ENCODE measurements at places on chromosomes 4 and X.

GRCh38 chrX:25156323-25156722 lies 140.6 kb upstream of the ARX start:
- DNase-seq = no peak

GRCh38 chrX:155997436-155997835 lies at the start of gene IL9R:
Gene IL9R (plus strand): TSS chrX:155997696. CDS start chrX:155997760, 64 bp downstream.
- no peak for DNase-seq

DNA sequence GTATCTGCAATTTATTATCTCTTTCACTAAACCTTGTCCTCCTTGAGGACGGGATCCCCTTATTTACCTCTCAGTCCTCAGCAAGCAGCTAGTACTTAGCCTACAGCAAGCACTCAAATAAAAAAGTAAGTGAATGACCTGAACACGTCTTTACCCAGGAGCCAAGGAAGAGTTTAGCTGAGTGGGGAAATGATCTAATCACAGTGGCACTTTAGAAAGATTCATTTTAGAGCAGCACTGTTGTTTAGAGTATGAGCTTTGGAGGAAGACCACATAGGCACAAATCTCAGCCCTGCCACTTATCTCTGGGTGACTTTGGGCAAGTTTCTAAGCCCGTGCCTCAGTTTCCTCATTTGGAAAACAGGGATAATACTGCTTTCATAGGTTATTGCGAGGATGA lies 2.7 kb downstream of the FAM120C start:
- no peak for DNase-seq

GRCh38 chrX:40154853-40155588 lies 57.3 kb upstream of the BCOR start:
- DNase-seq = peak; percentile 17

- no peak for DNase-seq
Observed at GRCh38 chrX:3733043-3733430, 19.6 kb upstream of the PRKX start.

- DNase-seq = no peak
Observed at GRCh38 chrX:114619874-114620273, 36.0 kb downstream of the HTR2C start.

- DNase-seq = no peak
Observed at GRCh38 chrX:123665197-123665596, 67.7 kb downstream of the THOC2 start.

DNA sequence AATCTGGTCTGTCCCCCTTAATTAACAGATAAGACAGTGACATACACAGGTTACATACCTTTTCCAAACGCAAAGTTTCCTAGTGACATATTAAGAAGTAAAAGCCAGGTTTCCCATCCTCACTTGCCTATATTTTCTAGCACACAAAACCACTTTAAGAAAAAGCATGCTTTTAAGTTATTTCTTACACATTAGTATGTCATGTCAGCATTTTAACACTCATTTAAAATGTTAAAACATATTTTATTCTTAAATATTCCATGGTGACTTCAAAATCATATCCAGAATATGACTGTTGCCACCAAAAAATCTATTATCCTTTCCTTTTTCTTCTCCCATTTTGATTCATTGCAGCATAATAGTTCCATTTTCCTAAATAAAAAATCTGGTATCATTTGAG lies 1830.2 kb downstream of the STIM2 start:
- DNase-seq = no peak

DNA sequence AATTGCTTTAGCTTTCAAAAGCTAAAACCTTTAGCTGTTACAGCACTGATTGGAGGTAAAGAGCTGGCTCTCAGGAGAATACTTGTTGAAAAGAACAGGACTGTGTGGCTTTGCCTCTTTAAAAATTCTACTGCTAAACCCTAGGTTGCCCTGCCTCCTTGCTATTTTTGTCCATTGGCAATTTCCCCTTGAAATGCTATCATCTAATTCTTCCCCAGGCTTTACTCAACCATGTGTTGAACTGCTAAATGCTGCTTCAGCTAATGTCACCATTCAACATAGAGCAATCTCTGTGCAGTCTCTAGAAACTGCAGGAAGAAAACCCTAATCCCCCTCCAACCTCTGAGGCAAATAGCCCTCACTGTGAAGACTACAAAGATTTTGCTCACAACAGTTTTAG lies 203.7 kb upstream of the ARX start:
- DNase-seq = no peak

DNA sequence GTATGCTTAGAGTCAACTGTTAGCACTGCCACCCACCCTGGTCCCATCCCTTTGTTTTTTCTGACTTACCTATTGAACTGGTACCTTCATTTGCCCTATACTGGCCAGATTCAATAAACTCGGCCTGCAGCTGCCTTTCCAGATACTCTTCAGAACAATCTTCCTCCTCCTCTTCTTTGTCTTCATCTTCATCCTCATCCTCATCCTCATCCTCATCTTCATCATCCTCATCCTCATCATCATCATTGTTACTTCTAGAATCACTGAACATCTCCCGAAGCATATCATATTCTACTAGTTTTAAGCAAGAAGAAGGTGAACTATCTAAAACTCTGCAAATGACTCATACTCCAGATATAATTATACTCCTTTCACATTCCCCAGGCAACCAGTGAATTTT lies 14.9 kb downstream of the TAF7L start:
- no peak for DNase-seq

DNA sequence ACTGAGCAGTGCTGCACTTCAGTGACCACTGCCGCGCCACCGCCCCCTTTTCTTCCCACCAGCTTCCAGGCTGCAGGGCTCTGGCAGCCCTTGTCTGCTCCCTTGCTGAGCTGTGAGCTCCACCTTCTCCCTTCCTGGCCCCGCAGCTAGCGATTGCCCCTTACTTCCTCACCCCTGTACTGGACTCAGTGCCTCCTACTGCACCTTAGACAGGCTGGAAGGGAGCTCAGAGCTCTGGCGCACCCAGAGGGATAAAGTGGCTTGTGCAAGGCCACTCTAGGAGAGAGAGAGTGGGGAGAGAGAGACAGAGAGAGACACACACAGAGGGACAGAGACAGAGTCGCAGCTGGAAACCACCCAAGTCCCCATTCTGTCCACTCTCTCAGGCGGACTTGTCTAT lies 6.0 kb downstream of the RASL11B start:
- DNase-seq = peak; percentile 33

DNA sequence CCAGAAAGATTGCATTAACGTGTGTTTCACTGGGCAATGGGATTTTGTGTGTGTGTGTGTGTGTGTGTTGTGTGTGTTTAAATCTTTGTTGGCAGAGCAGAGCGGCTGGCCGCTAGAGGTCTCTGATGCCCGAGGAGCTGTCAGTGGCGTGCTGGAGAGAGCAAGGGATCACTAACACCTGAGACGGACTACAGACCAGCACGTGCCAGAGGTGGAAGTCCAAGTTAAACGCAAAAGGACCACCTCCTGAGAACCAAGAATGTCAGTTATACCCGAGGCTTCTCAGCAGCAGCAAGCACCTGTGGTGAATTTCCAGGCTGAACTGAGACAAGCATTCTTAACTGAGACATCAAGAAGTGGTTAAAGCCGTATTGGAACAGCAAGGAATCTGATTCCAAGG lies 9.0 kb upstream of the SLC25A14 start:
- no peak for DNase-seq

GRCh38 chr4:133808151-133808550 lies 393.4 kb downstream of the PABPC4L start:
- DNase-seq = no peak

- DNase-seq = peak; percentile 12
Observed at GRCh38 chr4:25859429-25860148, 3.2 kb downstream of the SEL1L3 start.

GRCh38 chr4:162959046-162959445 lies 207.6 kb downstream of the NAF1 start:
- DNase-seq = no peak

GRCh38 chr4:623914-624566 lies 1.3 kb upstream of the PDE6B start:
- no peak for DNase-seq

GRCh38 chrX:10102046-10102704 lies 54.6 kb upstream of the CLCN4 start:
- no peak for DNase-seq

DNA sequence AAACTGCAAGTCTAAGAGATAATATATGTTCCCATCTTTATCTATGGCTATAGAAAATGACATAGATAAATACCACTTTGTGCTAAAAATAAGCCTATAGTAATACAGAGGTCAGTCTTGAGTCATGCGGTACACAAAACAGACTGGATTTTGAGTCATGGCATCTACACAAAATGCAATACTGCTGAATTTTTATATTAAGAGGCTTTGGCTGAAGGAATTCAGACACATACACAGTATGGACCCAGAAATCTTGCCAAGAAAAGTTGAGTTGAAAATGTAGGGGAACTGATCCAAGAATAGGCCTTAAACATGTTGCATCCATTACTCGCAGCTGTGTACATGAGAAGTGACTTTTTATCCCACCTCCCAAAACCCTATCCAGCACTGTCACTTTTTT lies 184.4 kb downstream of the TENM3 start:
- peak; percentile 89 for DNase-seq

DNA sequence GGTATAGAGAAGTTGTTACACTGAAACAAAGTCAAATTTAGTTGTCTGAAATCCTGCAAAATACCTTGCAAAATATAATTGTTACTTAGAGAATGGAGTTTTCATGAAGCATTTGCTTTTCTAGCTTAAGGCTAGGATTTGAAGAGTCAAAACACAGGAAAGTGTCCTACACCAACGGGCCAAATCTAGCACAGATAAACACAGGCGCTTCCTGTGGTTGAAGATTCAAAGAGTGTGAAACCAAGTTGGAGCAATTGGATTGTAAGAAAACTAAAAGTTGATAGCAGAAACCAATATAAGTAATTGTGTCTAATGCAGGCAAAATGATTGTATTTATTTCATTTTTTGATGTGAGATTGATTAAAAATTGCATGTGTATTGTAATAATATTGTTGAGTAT lies 2002.5 kb upstream of the TENM3 start:
- DNase-seq = no peak

DNA sequence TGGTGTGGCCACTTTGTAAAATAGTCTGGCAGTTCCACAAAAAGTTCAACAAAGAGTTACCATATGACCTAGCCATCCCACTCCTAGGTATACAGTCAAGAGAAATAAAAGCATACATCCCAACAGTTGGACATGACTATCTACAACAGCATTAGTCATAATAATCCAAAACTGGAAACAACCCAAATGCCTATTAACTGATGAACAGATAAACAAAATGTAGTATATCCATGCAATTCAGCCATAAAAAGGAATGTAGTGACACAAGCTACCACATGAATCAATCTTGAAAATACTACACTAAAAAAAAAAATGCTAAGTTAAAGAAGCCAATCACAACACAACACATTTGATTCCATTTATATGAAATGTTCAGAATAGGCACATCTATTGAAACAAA lies 16.1 kb downstream of the MED14 start:
- no peak for DNase-seq

Data from skin of body (tissue), 3 donors.